ENCODE measurements at places on chromosomes 2 and 18.
A peak's percentile ranks its signal among the peaks of the same experiment; 100 is the strongest.

GRCh38 chr2:234771980-234772732, 179.7 kb upstream of the SH3BP4 start:
- DNase-seq = no peak

DNA sequence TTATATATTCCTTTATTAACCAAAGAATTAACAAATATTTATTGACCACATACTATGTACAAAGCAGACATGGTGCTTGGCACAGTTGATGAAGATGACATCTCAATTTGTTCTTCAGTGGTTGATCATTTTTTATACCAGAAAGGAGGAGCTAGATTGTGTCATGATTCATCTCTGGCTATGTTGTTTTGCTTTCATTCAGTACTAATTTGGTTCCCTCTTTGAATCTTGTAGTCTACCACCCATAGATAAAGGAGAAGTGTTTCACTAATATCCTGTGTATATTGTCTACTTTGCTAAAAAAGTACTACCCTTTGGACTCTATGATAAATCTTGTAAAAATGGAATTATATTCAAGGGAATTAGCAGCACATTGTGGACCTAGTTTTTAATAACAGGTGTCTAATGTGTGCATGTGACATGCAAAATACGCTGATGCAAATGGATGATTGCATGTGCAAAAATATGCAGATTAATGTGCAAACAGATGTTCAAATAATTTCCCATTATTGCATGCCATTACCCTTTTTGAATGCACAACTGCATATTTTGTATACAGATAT, 313.2 kb upstream of the ZEB2 start:
- DNase-seq = no peak

DNA sequence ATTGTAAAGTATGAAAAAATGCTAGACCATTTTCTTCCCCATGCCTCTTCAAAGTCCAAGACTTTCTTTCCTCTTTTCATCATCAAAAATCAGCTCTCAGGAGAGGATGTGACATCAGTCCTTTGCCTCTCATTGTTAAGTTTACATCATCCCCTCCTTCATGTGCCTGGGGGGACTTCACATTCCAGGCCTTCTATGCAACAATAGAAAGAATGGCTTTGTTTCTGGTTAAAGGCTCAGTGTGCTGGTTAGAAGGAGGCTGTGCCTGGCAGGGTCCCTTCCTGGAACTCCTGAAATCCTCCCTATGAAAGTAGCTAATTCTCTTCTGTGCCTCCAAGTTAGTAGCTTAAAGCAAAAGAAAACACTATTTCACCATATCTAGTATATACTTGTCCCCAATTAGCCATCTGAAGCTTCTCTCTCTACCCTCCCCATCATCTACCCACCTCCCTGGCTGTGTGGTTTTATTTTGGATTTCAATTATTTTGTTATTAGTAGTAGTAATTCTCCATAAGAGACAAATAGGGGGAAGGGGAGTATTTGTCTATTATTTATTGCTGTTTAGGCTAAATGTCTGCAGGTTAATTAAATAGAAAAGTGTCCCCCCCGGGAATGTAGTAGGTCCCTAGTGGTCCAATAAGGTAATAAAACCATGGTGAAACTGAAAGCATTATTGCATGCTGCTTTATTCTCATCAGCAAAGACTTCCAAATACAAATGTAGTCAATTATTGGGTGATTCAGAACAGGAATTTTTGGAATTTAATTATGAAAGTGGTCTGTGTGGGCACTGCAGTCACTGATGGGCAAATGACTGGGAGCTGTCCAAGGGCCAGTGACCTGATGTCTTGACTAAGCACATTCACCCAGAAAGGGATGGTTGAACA, 69.0 kb downstream of the CPO start:
- DNase-seq = peak; percentile 37

DNA sequence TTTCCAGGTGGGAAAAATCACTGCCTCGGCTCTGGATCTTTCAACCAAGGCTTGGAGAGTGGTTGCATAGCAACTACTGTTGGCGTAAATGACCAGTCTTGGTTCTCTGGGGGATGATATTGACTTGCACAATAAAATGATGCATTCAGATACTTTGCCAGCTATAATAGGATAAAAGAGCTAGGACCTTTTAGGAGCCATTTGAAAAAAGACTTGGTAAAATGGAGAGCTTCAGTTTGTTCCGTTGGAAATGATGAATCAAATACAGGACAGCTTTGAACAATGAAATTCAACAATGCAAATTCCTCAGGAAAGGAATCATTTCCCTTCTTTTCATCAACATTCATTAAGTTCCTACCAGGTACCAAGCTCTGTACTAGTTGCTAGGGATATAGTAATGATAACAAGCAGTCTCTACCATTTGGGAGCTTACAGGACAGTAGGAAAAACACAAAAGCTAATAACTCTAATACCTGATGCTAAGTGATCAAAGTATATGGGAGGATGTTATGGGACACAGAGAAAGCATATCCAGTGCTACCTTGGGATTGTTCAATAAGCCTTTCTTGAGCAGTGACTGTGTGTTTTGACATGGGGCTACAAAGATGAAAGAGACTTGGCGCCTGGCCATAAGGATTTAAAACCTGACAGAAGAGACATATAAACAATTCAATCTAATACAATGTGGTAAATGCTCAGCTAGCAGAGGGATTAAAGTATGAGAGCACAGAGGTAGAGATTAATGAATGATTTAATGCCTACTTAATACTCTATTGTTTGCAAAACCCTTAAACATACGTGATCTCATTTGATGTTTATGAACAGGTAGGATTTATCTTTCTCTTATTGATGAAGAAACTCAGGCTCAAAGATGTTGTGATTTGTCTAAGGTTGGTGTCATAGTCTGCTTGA, 110.7 kb downstream of the QPCT start:
- DNase-seq = no peak

GRCh38 chr18:47204908-47205522, 28.9 kb upstream of the IER3IP1 start:
- DNase-seq = no peak

GRCh38 chr2:45857867-45858520, 206.5 kb downstream of the PRKCE start:
- no peak for DNase-seq

DNA sequence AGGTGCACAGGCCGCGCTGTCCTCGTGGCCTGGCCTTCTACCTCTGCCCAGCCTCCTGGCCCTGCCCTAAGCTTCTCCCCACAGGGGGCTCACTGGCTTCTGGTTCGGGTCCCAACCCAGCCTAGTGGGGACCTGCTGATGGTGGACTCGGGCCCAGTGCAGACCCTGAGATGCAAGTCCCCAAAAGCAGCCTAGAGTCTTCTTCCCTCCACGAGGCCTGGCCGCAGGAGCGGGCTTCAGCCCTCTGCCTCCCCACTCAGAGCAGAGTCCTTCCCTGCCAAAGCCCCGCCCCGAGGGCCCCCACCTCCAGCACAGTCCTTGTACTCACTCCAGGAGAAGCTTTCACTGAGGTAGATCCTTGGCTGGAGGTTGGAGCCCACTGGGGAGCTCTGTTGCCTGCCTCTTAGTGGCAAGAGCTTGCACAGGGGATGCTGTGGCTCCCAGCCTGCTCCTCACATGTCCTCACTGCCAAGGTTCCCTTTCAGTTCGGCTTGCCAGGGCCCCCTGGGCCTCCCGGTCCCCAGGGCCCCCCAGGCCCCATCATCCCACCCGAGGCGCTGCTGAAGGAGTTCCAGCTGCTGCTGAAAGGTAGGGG, 3.6 kb downstream of the ERFE start:
- DNase-seq = peak; percentile 41

DNA sequence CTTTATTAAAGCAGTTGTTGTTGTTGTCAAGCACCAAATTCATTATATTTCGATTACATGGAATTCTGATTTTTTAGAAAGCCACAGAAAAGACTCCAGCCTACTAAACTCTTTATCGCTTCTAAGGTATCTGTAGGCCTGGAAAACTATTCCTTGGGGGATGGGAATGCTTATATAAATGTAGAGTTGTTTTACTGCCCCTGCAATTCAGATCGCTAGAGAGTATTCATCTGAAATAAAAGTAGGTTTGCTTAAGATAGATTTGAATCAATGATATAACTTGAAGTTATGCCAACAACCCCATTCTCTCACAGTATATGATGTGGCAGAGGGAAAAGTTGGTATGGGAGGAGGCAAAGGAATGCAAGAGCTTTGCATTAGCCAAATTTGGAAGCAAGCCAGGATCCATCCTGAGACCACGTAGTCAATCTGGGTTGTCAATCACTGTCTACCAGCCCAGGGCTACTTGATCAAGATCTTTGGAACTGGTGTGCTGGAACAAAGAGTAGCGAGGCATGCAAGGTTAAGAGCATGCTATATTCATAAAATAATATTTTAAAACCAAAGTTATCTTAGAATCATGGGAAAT, 95.9 kb downstream of the LYPD6B start:
- DNase-seq = no peak

- DNase-seq = no peak
These were observed 63.5 kb downstream of the EVA1A start for GRCh38 chr2:75497256-75497655.

DNA sequence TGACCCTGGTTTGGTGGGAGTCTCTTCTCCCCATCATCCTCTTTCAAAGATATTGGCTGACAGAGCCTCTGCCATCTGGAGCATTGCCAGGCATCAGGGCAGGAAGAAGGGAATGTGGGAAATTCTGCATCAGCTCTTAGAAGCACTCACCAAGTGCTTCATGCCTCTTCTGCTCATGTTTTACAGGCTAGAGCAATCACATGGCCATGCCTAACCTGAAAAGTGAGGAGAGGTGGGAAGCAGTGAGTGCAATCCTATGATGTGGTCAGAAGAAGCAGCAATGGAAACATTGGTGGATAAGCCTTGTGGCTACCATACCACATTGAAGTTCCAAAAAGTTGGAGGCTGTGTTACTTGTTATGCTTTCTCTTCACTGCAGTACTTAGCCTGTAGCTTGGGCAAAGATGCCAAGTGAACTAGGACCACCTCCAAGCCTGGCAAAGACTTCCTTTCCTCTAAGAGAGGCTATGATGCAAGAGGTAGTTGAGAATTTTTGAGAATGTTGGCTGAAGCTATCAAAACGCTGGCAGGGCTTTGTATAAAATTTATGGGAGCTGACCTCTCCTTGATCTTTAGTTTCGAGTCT, 64.1 kb downstream of the BCL2L11 start:
- no peak for DNase-seq

DNA sequence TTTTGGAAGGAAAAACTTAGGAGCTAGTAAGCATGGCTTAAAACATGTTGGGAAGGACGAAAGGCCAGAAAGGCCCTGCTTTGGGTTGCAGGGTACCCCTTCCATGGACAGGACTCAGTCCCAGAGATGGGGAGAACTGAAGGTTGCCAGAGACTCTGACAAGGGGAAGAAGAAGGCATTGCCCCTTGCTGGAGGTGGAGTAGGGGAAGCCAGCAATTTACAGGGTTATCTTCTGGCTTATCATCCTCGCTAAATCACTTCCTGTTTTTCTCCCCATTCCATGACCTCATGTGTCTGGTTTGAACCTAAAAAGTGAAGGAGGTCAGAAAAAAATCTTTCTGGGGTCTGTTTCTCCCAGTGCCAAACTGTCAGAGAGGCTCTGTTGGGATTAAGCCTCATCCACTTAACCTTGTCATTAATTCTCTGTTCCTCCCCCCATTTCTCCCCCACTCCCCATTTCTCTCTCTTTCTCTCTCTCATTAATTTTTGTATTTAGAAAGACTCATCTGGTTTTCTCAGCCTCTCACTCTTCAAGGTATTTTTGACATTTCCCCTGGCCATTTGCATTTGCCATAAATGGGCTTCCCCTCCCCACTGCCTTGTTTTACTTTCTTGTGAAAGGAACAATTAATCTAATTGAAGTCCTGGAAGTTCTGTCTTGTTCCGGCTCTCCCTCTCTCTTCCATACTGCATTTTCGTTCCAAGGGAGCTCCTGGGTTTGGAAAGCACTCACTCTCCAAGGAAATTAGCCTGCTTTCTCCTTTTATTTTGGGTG, 17.4 kb downstream of the NRP2 start:
- DNase-seq = no peak

DNA sequence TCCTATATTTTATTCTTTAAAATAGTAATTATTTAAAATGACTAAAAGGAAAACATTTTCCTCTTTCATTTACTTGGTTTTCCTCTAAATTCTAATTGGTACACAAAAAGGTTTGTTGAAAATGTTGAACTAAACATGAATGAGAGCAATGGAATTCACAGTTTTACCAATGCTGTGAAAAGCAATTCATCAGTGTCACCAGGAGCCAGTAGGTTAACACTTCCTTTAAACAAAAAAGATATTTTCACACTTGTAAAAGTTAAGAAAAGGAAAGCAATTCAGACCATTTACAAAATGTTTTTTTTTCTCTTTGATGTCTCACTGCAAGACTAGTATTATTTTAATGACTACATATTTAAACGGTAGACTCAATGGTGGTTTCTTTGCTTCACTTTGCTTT, 341.6 kb downstream of the RIT2 start:
- DNase-seq = no peak

GRCh38 chr2:232588680-232589585, 38.4 kb downstream of the EIF4E2 start:
- peak; percentile 72 for DNase-seq
